Naive thymus-derived CD4-positive, alpha-beta T cell (primary cell): ENCODE measurements at places on chromosomes 2 and 18. TPM values are rescaled to one million over a fixed set of nuclear protein-coding genes. Genes with fewer than 3 reads are reported as not detected.

The ZNF521 gene
- total RNA-seq = not detected

The RNF152 gene
- total RNA-seq = not detected

The IL1B gene
- total RNA-seq = 0.17 TPM in 1 of 2 replicates, not detected in the other

The STAT4 gene
- 114 TPM for total RNA-seq

The ORMDL1 gene
- 112 TPM for total RNA-seq

The EPB41L3 gene
- total RNA-seq = 15.3 TPM

The CTLA4 gene
- 21.6 TPM for total RNA-seq

The PCARE gene
- total RNA-seq = not detected

The SCN1A gene
- not detected in 2 replicates for total RNA-seq

The KLHL30 gene
- not detected for total RNA-seq

The CD8A gene
- total RNA-seq = 56.0 TPM

The TLX2 gene
- total RNA-seq = not detected

The GNLY gene
- 6.3 TPM for total RNA-seq

The LYG1 gene
- total RNA-seq = 2.2 and 3.1 TPM in 2 replicates

The CHRNG gene
- total RNA-seq = not detected

The ONECUT2 gene
- total RNA-seq = not detected

The DSG2 gene
- 0.49 TPM for total RNA-seq

The ERICH2 gene
- total RNA-seq = not detected

The LCT gene
- total RNA-seq = 0.68 and 0.79 TPM in 2 replicates

The DCDC2C gene
- not detected for total RNA-seq

The E2F6 gene
- 9.2 TPM for total RNA-seq

The CRYGD gene
- not detected for total RNA-seq

GRCh38 chr18:34802959-34803358 lies 92.9 kb downstream of the DTNA start:
- DNase-seq = no peak

DNA sequence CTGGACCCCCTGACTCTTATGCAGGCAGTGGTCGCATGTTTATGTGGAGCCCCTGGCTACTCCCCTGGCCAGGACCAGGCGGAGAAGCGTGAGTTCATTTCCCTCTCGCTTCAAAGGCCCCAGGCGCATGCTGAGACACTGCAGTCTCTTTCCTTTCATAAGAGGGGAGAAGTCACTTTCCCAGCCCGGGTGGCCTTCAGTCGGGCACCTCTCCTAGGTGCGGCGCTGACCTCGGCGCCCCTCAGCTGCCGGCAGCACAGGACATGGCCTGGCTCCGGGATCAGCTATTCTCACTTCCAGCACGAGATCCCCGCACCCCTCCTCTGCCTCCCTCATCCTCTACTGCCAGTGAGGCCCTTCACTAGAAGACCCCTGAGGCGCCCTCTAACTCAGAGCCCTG lies 184.7 kb upstream of the PXDN start:
- DNase-seq = no peak

DNA sequence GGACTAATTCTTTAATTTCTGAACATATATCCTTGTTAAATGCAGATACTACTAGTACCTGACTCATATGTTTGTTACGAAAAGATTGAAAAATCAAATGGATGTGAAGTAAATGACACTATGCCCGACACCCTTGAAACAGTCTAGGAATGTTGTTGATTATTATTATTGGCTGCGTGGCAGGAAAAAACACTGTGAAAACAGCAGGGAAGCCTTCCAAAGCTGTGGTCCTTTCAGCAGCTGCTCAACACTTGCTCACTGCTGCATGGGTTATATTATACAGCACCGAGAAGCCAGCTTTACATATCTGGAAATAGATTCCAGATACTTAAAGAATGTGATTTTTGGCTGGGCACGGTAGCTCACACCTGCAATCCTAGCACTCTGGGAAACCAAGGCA lies 26.5 kb downstream of the CRYGD start:
- no peak for DNase-seq

- no peak for DNase-seq
Measured at GRCh38 chr2:137115081-137115794, 349.9 kb downstream of the THSD7B start.

- DNase-seq = no peak
Measured at GRCh38 chr18:3649135-3649632, 199.2 kb downstream of the TGIF1 start.

GRCh38 chr2:45577441-45577840 lies 33.6 kb downstream of the SRBD1 start:
- DNase-seq = no peak

DNA sequence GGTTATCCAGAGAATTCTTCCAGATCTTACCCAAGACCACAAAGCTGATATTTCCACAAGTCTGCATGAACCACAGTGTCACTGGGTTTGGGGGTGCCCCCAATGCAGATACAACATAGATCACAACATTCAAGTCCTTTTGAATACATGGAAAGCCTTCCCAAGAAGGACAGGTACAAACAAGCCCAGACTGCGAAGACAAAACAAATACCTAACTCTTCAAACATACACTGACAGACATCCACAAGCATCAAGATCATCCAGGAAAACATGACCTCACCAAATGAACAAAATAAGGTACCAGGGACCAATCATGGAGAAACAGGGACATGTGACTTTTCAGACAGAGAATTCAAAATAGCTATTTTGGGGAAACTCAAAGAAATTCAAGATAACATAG lies 93.1 kb downstream of the MDH1 start:
- DNase-seq = no peak

DNA sequence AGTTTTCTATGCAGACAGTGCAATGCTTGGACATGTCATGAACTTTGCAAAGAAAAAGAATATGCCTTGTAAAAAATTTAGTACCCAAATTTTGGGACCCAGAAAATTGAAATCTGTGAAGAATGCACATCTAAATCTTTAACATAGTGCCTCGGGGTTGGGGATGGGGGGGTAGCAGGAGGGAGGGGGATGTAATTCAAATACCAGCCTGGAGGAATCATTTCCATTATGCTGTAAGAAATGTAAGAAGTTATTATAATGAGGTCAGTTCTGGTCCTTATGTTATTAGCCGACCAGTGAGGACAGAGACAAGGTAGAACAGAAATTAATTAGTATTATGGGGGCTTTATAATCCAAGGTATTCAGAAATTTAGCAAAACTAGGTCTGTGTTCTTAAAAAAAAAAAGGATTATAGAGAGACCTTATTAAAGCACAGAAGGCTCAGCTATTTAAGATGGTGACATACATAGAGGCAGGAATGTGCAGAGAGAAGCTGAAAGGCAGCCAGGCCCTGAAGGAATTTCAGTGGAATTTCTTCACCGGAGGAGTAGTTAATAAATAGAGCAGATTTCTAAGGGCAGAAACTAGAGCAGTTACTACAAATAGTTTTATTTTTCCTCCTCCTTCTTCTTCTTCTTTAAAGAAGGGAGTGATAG lies 89.0 kb upstream of the RBMS1 start:
- DNase-seq = no peak

DNA sequence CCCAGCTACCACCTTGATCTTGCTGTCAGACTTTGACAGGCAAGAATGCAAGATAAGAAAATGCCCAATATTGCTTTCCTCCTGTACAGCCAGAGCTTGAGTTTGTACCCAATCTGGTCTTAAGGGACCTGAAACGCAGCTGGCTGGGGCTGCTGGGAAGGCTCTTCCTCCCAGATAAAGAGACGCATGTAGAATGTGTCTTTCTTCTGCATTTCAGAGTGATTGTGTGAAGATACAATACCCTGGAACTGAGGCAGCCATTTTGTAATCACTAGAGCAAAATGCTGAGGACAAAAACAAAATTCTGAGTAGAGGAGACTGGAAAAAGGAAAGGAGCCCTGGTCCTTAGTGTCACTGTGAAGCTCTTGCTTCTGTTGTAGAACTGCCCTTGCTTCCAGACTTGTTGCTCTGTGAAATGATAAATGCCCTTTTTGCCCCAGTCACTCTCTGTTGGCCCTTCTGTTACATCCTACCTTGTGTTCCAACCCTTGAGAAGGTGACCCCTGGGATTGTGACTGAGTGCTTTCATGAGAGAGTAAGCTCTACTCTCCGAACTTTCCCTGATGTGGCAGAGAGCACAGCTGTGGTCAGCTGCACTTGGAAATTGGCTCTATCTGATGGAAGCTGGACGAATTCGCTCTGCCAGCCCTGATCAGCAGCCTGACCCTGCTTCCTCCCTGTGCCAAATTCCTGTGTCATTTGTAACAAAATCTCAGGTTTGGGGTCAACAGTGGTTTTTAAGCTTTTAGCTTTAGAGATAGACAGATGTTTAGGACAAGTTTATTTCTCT lies 137.4 kb upstream of the RBMS1 start:
- DNase-seq = no peak

- DNase-seq = no peak
Measured at GRCh38 chr2:36680012-36680411, 16.5 kb upstream of the VIT start.

- no peak for DNase-seq
Measured at GRCh38 chr2:166957686-166958085, 69.4 kb downstream of the XIRP2 start.

DNA sequence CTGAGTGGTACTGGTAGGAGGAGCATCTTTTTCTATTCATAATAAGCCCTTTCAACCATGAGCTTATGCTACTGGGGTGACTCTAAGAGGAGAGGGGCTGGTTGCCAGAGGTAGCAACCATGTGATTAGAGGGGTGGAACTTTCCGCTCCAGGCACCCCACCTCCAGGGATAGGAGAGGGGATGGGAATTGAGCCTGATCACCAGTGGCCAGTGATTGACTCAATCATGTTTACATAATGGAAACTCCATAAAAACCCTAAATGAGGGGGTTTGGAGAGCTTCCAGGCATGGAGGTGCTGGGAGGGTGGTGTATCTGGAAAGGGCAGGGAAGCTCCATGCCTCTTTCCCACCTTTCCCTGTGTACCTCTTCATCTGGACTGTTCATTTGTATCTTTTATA lies 46.6 kb upstream of the RHOB start:
- DNase-seq = no peak

- no peak for DNase-seq
Measured at GRCh38 chr2:241933179-241933911, 63.8 kb downstream of the RTP5 start.

- DNase-seq = no peak
Measured at GRCh38 chr2:165938237-165938636, 15.3 kb downstream of the TTC21B start.

DNA sequence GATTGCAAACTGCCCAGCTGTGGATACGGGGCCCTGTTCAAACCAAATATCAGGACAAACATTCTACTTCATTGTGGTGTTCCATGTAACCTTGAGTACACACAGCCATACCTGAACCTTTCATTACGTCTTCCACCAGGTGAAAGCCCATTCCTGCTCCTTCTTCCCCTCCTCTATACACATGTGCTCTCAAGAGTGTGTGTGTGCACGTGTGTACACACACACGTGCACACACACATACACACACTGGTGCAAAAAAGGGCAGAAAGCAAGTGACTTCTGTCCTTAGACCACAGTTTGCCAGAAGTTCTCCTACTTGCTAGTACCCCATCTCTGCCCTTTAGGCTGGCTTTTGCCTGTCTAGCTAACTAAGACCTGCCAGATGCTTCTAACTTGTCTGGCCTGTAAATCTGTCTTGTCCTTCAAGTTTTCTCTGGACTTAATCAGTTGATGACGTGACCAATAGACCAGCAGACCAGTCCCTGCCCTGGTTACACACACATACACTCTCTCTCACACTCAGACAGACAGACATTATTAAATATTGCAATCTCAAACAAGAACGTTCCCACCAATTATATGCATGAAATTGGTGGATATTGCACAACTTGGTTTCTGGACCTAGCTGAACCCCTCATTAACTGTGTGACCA lies 163.4 kb downstream of the MSH2 start:
- DNase-seq = no peak

- no peak for DNase-seq
Measured at GRCh38 chr2:44573996-44574395, 212.2 kb downstream of the CAMKMT start.

GRCh38 chr2:108268001-108268400 lies 20.7 kb upstream of the SULT1C2 start:
- DNase-seq = no peak

DNA sequence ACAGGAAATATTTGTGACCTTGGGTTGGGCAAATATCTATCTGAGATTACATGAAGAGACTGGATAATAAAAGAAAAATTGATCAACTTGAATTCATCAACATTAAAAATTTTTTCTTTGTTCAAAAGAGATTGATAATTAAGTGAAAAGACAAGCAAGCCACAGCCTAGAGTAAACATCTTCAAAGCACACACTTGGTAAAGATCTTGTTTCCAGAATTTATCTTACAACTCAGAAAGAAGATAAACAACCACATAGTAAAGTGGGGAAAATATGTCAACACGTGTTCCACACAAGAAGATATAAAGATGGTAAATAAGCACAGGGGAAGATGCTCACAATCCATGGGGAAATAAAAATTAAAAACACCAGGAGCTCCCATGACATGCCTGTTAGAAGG lies 195.9 kb downstream of the SOX11 start:
- no peak for DNase-seq

DNA sequence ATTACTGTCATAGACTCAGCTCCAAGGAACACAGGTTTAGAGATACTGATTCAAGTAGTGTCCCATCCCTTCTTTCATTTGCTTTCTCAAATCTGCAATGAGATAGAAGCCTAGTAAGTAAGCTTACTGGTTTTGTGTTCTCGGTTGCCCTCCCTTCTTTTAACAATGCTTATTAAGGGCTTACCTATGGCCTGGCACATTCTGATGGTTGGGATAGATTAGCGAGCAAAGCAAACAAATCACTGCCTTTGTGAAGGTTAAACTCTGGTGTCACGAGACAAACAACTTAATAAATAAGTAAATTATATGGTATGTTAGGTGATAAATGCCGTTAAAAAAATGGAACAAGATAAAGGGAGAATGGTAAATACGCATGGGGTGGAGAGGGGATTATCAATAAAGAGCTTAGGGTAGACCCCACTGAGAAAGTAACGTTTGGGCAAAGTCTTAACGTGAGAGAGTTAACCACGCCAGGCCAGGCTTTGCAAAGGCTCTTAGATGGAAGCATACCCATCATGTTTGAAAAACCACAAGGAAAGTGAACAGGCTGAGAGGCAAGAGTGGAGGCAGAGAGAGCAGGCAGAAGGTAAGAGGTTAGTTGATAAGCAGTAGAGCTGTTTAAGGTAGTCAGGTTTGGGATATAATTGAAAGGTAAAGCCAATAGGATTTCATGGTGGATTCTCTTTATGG lies 31.0 kb downstream of the EIF2AK3 start:
- no peak for DNase-seq

- no peak for DNase-seq
Measured at GRCh38 chr18:49907346-49907929, 94.1 kb upstream of the ACAA2 start.

DNA sequence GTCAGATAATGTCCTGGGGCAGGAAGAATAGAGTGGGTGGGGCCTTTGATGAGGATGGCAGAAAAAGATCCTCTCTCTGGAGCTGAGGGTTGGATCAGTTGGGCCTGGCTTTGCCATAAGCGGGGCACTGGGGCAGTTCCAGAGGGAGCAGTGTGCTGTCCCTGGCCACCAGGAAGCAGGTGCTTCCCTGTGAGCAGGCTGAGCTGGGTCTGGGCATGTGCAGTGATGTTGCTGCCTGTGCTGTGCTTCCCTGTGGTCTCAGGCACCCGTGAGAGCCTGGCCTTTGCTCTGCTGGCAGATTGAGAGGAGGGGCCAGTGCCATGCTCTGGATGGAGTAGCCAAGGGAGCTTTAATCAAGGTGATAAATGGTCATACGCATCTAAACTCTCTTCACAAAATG lies 14.6 kb upstream of the NPPC start:
- DNase-seq = no peak
